ENCODE measurements at places on chromosomes 6 and 20.

DNA sequence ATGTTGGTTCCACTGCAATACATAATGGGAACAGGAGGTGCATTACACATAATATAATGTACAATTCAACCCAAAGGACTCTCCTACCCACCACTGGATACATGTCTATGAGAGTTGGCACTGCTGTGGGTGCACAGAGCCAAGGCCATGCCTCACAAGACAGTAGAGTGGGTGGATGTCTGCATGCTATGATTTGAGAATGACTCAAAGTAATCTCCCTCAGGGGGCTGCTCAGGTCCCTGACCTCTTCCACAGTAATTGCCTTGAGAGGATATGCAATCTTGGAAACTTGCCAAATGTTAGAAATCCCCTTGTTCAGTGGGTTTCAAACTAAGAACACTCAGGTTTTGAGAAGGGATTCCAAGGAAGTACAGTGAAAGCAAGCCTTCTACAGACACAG is 79.0 kb downstream of the ANKEF1 start:
- DNase-seq: no peak

DNA sequence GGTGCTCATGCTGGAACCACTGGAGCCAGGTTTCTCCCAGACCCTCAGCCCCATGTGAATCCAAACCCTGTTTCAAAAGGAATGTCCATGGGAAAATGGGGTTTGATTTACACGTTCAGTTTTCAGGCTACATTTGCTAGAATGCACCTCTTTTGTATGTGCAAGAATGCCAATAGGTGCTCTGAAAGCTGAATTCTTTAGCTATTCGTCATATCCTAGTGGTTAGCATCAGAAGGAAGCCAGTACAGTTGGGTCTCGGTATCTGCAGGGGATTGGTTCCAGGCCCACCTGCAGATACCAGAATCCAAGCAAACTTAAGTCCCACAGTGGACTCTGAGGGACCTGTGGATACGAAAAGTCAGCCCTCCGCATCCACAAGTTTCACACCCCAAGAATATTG is 93.4 kb downstream of the UST start:
- no peak for DNase-seq

DNA sequence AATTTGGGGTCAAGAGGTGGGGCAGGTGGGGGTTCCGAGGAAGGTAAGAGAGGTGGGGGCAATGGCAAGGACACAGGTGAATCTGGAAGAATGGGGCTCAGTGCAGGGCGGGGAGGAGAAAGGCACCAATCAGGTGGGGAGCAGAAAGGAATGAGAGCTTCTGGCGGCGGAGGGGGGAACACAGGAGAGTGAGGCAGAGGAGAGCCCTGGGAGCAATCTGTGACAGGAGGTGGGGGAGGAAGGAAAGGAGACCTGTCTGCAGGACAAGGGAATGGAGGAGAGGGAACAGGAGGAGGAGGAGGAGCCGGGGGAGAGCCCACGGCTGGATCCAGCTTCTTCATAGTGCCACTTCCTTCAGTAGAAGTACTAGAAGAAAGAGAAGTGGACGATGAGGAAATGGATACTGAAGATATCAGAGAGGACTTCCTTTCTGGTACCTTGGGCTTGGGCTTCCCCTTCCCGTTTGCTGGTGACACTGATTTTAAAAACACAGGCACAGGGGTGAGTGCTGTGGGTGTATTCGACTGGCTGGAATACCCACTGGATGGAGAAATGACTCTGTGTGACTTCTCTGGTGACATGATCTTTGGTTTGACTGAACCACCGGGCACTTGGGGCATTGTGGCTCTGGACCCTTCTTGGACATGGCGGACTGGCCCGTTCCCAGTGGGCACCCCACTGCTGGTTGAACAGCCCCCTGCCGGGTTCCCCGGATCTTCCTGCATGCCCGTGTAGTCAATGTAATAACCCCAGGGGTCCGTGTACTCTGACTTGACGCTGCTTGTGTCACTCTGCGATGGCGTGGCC is 27.4 kb downstream of the HEBP2 start:
- DNase-seq: no peak

DNA sequence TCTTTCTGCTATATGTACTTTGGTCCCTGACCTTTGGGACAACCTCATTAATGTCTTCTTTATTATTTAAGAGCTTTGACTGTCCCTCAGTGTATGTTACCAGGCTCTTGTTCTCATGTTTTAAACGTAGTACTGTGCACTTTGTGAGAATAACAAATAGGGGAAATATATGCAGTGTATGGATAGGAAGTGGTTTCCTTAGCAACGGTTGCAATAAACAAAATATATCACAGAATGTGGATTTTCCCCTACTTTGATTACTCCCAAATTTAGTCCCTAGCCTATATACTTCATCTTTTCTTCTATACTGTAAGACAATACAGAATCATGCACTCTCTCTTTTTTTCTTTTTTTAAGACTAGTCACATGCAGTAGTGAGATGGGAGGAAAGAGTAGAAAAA is 123.8 kb upstream of the AKIRIN2 start:
- no peak for DNase-seq

- no peak for DNase-seq
Observed at GRCh38 chr6:110211753-110212152, 31.5 kb downstream of the CDC40 start.

DNA sequence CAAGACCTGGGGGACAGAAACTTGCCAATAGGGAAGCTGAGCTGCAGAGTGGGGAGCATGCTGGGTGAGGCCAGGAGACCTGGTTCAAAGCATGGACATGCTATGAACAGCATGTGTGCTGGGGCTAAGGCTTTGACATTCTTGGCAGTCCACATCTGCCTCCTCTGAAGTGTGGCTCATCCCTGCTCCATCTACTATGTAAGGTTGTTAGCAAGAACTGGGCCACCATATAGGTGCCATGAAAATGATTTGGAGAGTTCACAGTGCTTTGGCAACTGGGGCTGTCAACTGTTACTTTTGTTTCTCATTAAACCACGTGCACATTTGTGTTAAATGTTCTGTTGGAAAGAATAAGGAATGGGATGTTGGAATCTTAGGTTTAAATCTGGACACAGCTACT is 311.1 kb downstream of the CDC5L start:
- no peak for DNase-seq

- DNase-seq: no peak
Observed at GRCh38 chr6:128174724-128175123, 273.9 kb upstream of the THEMIS start.

DNA sequence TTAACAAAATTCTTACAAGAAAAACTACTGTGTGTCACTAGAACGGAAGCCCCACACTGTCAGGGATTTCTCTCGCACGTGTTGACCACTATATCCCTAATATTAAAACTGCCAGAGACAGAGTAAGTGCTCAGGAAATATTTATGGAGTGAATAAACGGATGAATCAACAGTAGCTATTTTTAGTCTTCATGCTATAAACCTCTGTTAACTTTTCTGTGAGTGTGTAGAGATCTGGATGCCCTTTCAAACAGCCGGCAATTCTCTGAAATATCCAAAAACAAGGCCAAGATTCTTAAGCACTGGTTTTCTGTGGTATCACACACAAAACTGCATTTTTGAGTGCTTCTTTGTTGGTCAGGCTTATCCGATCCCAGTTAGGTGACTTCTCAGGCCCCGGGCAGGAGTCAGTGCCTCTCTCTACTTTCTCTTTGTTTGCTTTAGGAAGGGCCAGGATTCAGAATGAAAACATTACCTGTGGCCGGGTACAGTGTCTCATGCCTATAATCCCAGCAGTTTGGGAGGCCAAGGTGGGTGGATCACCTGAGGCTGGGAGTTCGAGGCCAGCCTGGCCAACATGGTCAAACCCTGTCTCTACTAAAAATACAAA is 15.7 kb downstream of the ATP9A start:
- no peak for DNase-seq

DNA sequence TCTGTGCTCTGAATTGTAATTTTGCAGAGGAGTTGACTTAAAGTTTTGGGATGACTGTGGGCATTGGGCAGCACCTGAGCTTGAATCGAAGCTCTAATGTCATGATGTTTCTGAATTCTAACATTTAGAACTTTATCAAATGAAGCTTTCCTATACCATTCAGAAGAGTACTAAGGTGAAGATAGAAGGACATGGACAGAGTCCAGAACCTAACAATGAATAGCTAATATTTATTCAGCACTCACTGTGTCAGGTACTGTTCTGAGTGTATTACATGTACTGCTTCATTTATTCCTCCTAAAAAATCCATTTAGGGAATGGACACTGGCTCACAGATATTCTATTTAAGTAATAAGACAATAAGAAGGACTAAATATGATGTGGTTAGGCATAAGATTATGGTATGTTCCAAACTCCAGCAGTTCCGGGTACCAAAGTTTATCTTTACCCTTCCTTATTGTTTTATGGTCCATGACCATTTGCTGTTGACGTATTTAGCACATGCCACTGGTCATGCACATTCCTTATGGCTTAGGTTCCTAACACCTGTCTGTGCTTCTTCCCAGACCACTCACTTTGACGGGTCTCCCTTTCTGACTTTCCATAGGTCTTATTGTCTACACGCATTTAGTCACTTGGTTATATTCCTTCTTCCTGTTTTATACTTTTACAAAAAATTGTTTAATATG is 20.3 kb downstream of the BCKDHB start:
- DNase-seq: no peak

- no peak for DNase-seq
Observed at GRCh38 chr6:170229851-170230519, 60.9 kb downstream of the DLL1 start.

GRCh38 chr6:134358320-134358719 is 40.4 kb upstream of the SGK1 start:
- DNase-seq: no peak

- peak; percentile 16 for DNase-seq
Observed at GRCh38 chr6:152267967-152268845, 369.0 kb downstream of the SYNE1 start.

- no peak for DNase-seq
Observed at GRCh38 chr6:57173886-57174510, 1.9 kb downstream of the BAG2 start.

DNA sequence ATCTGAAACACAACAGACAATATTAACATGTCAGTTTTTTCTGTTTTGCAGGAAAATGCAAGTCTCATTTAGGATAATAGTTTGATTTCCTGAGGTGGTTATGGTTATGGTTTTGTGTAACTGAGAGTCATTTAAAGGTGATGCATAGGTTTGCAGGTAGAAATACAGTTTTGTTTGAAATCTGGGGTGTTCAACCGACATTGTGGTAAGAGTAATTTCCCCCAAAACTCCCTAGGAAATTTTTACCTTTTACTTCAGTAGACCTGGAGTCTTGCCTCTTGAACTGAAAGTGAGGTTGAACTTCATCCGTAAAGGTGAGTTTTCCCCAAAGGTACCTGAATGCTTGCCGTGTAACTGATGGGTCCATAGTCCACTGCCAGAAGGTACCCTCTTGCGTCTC is 71.4 kb downstream of the JARID2 start:
- DNase-seq: no peak

GRCh38 chr6:80214436-80215022 is 108.1 kb downstream of the BCKDHB start:
- DNase-seq: peak; percentile 9

GRCh38 chr20:49268600-49269365 is 9.1 kb downstream of the ZNFX1 start:
- no peak for DNase-seq

DNA sequence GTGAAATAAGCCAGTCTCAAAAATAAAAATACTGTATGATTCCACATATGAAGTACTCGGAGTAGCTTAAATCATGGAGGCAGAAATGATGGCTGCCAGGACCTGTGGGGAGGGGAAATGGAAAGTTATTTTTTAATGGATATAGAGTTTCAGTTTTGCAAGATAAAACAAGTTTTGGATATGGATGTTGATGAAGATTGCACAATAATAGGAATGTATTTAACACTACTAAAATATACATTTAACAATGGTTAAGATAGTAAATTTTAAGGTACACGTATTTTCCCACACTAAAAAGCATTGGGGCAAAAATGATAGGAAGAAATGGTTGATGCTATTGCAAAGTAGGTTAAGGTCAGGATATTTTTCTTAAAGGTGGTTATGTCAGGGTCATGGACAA is 1058.9 kb upstream of the MAP3K7 start:
- DNase-seq: no peak

- DNase-seq: no peak
Observed at GRCh38 chr20:58213121-58213520, 15.3 kb downstream of the ANKRD60 start.

DNA sequence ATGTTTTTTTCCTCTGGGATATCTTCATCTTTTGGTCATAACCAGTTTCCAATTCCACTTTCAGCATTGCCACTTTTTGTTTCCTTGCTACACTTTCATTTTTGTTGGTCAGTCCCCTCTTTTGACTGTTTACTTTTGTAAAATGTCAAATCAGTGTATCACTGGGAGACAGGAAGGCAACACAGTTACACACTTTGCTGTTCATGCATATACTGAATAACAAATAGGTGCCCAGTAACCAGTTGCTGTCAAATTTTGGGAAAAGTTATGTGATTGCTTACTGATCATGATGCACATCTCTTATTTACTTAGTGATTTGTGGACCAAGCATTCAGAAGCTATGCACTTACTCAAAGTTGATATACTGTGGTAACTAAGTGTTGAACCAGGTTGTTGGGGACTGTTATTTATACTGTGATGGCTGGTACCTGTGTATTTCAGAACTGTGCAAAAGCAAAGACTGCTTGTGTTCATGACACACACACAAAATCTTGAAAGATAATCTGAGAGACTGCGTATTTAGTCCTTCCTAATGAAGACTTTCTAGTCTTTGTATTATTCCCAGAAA is 41.0 kb downstream of the ZNF292 start:
- no peak for DNase-seq

DNA sequence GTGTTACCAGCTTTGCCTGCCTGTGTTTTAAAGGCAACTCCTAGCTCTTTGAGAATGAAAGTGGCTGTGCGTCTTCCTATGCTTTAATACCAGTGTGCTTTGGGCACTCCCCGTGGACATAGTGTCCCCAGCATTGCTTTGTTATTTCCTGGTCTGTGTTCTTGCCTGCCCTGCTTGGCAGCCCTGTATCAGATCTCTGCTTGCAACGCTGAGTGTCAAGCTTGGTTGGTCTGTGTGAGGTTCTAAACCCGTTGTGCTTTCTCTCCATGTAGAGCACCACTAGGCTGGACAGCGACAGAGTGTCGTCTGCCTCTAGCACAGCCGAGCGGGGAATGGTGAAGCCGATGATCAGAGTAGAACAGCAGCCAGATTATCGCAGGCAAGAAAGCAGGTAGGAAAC is 80.2 kb downstream of the AFDN start:
- DNase-seq: no peak

- DNase-seq: no peak
Observed at GRCh38 chr6:170048615-170049256, 242.1 kb downstream of the DLL1 start.

- no peak for DNase-seq
Observed at GRCh38 chr20:53828088-53828681, 234.5 kb upstream of the ZNF217 start.
